ENCODE measurements at places on chromosomes 16 and 17. TPM values are rescaled to one million over a fixed set of nuclear protein-coding genes. Genes with fewer than 3 reads are reported as not detected.

GCSH gene
- polyA plus RNA-seq: 7.0 TPM

GFAP gene
- polyA plus RNA-seq: not detected

ADAP2 gene
- polyA plus RNA-seq: not detected

PLA2G15 gene
- polyA plus RNA-seq: 10.3 TPM

CES2 gene
- 19.6 TPM for polyA plus RNA-seq

RHOT2 gene
- polyA plus RNA-seq: 47.1 TPM

G6PC1 gene
- not detected for polyA plus RNA-seq

VAT1 gene
- polyA plus RNA-seq: 40.6 TPM

COPS3 gene
- polyA plus RNA-seq: 99.4 TPM

HAS3 gene
- polyA plus RNA-seq: 0.07 TPM

TRPV3 gene
- polyA plus RNA-seq: not detected

PRKAR1A gene
- 202 TPM for polyA plus RNA-seq

SERPINF2 gene
- polyA plus RNA-seq: not detected

NHERF2 gene
- polyA plus RNA-seq: 0.27 TPM

NKD1 gene
- polyA plus RNA-seq: 0.10 TPM

VWA3A gene
- polyA plus RNA-seq: not detected

PSMD7 gene
- 106 TPM for polyA plus RNA-seq

KCNJ2 gene
- not detected for polyA plus RNA-seq

CCL8 gene
- polyA plus RNA-seq: not detected

PPP1R1B gene
- not detected for polyA plus RNA-seq

CRYM gene
- not detected for polyA plus RNA-seq

ZP2 gene
- not detected for polyA plus RNA-seq

THOC6 gene
- polyA plus RNA-seq: 49.2 TPM

GGNBP2 gene
- 60.0 TPM for polyA plus RNA-seq

IL17C gene
- polyA plus RNA-seq: not detected

EXOSC6 gene
- polyA plus RNA-seq: 12.2 TPM

NCOR1 gene
- 68.7 TPM for polyA plus RNA-seq

CCR7 gene
- polyA plus RNA-seq: 530 TPM

YPEL2 gene
- 44.8 TPM for polyA plus RNA-seq

GUCY2D gene
- polyA plus RNA-seq: not detected

CTRB1 gene
- not detected for polyA plus RNA-seq

KCNG4 gene
- polyA plus RNA-seq: not detected

TEKT3 gene
- polyA plus RNA-seq: not detected

BEAN1 gene
- polyA plus RNA-seq: 0.17 TPM

CHST4 gene
- not detected for polyA plus RNA-seq

CDT1 gene
- 1.4 TPM for polyA plus RNA-seq

PDXDC1 gene
- 31.7 TPM for polyA plus RNA-seq

P2RX5 gene
- 11.8 TPM for polyA plus RNA-seq

KRTAP2-3 gene
- polyA plus RNA-seq: not detected

TIMP2 gene
- 0.35 TPM for polyA plus RNA-seq

CDK12 gene
- 4.4 TPM for polyA plus RNA-seq

CPHXL2 gene
- polyA plus RNA-seq: not detected

OR3A3 gene
- polyA plus RNA-seq: not detected

KCNJ12 gene
- not detected for polyA plus RNA-seq

CRHR1 gene
- polyA plus RNA-seq: not detected

ENDOV gene
- 8.1 TPM for polyA plus RNA-seq

GSG1L gene
- polyA plus RNA-seq: not detected

PLCG2 gene
- polyA plus RNA-seq: not detected

TBC1D3E gene
- polyA plus RNA-seq: not detected

ROGDI gene
- 4.6 TPM for polyA plus RNA-seq

ITGB4 gene
- polyA plus RNA-seq: 0.56 TPM

AIPL1 gene
- polyA plus RNA-seq: not detected

PSMD11 gene
- 156 TPM for polyA plus RNA-seq

Measured in CD4-positive, CD25-positive, alpha-beta regulatory T cell (primary cell).